ENCODE measurements at places on chromosomes 12 and 14.

DNA sequence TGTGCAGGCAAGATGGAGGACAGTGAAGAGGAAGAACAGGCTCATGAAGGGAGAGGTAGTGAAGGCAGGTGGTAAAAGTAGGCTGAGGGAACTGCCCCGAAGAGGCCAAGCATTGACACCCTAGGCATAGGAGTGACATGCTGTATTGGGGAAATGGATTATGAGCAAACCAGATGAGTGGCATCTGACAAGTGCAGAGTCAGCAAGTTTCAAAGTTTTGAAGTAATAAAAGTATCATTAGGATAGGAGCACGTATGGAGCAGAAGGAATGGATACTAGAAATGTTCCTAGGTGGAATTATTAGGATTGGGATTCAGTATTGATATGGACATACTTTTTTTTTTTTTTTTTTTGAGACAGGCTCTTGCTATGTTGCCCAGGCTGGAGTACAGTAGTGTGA is 139.8 kb downstream of the SAMD4A start:
- DNase-seq, result no peak

GRCh38 chr14:34075826-34076225 is 125.0 kb upstream of the EGLN3 start:
- DNase-seq, result no peak

GRCh38 chr14:56555921-56556570 is 23.6 kb upstream of the TMEM260 start:
- DNase-seq, result peak; percentile 36

DNA sequence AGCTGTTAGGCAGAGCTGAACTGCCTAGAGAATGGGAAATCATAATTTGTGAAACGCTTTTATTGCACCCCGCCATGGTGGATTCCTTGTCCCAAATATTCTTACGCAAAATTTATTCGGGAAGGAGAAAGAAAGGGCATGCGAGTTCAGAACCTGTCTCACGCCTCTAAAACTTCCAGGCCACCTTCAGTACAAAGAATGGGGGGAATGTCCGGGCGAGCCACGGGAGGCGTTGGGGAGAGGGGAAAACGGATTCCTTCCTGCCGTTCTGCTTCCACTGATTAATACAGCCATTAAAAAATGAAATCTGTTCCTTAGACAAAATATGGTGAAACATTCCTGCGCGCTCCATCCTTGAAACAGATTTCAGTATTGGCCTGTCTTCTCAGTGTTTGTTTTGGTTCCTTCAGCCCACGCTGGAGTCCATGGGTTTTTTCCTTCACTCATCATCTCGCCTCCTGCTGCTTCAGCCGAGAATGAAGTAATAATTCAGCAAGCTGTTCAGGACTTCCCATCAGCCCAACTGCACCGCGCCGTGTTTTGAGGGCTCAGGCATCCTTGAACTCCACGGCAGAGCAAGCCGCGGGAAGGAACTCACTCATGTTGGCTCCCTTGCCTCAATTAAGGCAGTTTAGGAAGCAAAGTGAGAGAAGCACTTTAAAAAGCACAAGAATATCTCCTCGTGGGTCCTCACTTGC is 47.7 kb upstream of the CDKN3 start:
- DNase-seq, result no peak

GRCh38 chr12:57837864-57838562 is 8.5 kb downstream of the CTDSP2 start:
- DNase-seq, result no peak

DNA sequence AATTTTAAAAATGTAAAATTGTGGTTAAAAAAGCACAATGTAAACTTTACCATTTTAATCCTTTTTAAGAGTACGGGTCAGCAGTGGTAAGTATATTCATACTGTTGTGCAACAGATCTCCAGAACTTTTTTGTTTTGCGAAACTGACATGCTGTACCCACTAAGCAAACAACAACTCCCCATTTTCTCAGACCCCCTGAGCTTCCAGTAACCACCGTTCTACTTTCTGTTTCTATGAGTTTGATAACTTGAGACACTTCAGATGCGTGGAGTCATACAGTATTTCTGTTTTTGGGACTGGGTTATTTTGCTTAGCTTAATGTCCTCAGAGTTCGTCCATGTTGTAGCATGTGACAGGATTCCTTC is 38.0 kb downstream of the CHST11 start:
- no peak for DNase-seq

DNA sequence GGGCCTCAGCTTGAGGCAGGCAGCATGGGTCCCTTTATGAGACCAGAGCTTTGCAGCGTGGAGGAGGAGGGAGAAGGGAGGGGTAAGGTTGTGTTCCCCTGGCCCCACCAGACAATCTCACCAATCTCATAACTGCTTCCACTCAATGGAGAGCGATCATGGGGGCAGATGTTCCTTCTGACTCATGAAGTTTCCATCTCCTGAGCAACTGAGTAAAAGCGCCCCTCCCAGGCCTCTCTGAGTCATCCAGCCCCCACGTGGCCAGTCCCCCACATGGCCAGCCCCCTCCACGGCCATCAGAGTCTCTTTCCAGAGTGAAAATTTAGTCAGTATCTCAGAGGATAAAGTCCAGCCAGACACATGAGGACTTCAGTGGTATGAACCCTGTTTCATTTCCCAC is 39.2 kb upstream of the PLXNC1 start:
- no peak for DNase-seq

- no peak for DNase-seq
Measured at GRCh38 chr12:119288576-119288975, 46.0 kb upstream of the CCDC60 start.

DNA sequence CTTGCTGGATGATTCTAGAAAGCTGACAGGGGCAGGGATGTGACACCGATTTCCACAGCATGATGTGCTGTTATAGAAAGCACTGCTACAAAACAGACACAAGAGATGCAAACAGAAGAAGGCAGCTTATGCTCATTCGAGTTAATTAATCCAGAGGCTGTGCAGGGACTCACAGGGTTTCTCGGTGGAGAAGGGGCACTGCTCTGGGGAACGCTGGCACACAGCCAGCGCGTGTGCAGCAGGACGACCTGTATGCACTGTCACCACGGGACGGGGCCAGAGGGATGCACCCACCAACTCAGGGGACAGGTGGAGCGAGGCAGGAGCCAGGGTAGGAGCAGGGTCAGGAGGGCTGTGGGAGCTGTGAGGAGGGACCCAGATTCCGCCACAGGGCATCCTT is 143.5 kb downstream of the RIMBP2 start:
- no peak for DNase-seq

GRCh38 chr12:110641521-110641920 is 27.6 kb downstream of the TCTN1 start:
- no peak for DNase-seq

DNA sequence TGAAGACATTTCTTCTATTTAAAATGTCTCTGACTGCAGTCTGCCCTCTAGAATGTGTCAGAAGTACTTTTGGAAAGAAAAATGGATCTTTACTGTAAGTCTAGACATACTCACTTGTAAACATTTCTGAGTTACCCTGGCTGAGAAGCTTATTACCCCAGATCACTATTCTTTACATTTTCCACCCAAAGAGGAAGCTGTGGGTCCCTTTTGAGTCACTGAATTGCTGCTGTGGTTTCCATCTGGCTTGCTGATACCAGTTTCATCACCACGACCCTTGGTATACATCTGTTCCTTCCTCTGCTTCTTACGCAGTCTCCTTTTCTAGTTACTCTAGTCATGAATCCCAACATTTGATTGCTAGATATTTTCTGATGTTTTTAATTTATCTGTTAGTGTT is 20.2 kb upstream of the CLEC4D start:
- DNase-seq, result no peak

DNA sequence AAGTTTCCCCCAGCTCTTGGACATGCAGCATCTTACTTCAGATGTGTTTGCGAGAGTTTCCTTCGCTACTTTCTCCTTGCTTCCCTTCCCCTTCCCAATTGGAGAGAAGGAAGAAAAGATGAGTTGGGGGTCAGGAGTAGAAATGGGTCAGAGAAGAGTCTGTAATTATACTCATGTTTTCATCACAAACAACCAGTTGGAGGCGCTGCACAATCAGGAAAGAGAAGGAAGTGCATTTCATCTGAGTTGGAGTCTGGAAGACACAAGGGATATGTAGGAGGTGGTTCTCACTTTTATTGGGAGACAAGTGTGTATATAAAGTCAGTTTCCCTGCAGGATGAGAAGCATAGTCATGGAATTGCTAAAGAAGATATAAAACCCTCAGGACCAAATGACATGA is 31.3 kb upstream of the VSX2 start:
- DNase-seq, result no peak

DNA sequence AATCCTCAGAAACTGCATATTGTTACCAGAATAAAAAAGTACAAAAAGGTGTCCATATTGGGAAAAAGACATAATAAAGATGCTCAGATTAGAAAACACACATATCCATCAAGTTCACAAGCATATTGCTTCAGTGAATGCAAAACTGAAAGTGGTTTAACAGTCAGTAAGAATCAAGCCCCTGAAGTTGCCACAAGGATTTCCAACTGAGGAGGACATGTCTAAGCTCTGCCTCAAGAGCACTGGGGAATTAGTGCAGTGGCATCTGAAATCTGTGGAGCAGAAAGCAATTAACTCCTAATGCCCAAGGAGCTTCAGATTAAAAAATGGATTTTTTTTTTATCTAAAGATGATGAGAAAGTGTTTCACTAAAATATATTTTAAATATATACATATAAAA is 113.2 kb downstream of the DENND5B start:
- DNase-seq, result no peak

Measured in NT2/D1 (cell line).